Hippocampal formation (tissue), 2 donors: ENCODE measurements at places on chromosomes 2 and 18.

DNA sequence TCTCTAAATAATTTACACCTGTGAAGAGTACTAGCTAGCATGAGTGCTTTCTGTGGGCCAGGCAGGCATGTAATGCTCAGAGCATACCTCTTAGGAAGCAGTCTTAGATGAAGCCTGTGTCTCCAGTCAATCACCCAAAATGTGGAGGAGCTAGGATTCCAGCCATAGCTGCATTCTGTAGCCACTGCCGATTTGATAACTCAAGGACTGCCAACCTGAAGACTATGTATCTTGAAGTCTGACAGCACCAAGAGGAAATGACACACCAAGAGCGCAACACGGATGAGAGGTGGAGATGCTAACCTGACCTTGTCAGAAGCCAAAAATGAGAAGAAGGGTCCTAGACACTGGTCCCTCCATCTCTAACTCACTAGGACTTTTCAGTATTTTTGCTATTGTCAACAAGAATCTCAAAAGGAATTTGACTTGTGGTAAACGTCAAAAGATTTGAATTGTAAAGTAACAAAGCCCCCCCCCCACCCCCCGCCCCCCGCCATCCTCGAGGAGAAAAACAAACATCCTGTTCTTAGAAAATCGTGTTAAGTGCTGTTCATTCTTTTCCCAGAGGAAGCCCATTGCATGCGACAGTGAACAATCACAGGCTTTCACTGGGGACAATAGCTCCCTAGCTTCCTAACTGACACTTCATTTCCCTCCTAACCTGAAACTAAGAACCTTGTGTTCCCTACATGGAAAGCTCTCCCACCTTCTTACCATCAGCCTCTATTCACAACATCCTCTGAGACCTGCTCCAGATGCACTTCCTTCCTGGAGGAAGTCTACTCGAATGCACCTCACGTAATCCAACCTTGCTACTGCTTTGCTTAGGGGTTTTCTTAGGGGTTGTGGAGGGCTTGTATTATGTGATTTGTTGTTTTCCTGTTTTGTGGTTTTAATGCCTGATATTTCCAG is 14.7 kb downstream of the CDC42EP3 start:
- no peak for DNase-seq

DNA sequence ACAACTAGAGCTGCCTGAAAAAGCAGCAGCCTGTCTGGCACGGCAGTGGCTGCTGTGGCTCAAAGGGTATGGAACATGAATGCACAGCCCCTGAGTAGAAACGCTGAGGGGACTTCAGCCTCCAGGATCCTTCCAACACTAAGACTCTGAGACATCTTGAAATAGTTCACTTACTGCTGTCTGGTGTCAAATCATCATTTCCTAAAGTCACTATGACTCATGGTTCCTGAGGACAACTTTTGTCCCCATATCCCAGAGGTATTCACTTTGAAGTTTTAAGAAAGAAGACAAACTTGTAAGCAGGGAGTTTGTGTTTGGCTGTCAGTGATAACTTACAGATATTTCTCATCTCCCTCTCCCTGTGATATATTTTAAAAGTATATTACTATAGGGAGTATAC is 33.3 kb upstream of the NEB start:
- no peak for DNase-seq

GRCh38 chr2:219060821-219061791 is at the start of gene IHH:
IHH (minus strand) TSS chr2:219060921; CDS start chr2:219060467, 454 bp downstream.
- DNase-seq: no peak

DNA sequence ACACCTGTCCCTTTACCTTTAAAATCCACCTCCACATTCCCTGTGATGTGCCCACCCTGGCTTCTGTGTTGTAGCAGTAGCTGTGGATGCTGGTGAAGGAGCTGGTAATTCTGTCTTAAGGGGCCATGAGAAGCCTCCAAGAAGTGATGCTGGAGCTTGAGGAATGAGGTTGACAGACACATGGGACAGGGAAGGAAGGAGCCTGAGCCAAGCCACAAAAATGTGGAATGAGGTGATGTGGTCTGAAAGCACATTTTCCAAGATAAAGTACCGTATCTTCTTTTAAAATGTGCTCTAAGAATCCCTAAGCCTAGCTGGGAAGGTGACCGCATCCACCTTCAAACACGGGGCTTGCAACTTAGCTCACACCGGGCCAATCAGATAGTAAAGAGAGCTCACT is 31.2 kb downstream of the VWA3B start:
- DNase-seq: no peak
